NCI-H2107 (cell line): ENCODE measurements at places on chromosomes 3 and 15.

GRCh38 chr3:193620650-193621049, 27.6 kb downstream of the OPA1 start:
- DNase-seq, result no peak

GRCh38 chr3:168077091-168077490, 18.6 kb downstream of the GOLIM4 start:
- no peak for DNase-seq

DNA sequence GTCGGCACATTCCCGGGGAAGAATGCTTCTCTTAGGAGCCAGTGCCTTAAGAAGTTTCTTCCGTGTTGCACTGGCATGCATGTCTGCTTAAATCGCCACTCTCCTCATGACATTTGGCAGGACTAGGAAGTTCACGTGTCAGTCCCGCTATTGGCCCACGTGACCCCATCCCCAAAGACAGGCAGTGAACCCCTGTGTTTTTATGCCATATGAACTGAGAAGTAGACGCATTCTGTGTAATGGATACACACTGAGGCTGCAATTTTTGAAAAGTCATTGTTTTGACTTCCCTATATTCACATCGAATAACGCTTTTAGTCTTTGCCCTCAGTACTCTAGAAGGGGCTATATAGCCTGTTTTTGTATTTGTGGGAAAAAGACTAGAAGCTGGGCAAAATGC, 125.6 kb upstream of the TBL1XR1 start:
- DNase-seq, result no peak

- DNase-seq, result peak; percentile 18
Observed at GRCh38 chr15:90046911-90047392, 45.8 kb downstream of the ZNF710 start.

GRCh38 chr15:98881526-98882520, 125.8 kb downstream of the PGPEP1L start:
- DNase-seq, result no peak

DNA sequence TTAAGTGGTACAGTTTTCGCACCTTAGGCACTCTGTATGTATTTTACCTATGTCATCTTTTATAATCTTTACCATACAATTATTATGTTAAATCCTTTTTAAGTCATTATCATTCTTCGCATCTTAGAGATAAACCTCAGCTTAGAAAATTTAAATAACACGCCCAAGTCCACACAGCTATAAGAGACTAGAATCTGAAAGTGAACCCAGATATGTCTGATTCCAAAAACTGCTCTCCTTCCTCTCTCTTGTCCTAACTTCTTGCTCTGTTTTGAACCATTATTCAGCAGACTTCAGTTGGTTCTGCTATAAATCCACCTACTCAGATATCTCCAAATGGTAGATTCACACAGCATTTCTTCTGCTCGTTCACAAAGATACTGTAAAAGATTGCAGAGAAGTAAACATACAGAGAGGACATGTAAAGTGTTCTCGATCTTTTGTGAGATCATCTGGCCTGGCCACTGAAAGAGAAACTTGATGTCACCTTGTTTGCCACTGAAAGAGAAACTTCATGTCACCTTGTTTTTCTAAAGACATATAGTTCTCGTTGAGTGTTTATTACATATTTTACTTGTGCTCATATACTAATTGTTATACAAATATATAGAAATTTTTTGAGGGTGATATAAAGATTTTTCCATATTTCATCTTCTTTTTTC, 533.2 kb downstream of the GRM7 start:
- no peak for DNase-seq

- DNase-seq, result no peak
Observed at GRCh38 chr15:67143646-67144045, 78.2 kb downstream of the SMAD3 start.
